ENCODE measurements at places on chromosomes 5 and 9.

DNA sequence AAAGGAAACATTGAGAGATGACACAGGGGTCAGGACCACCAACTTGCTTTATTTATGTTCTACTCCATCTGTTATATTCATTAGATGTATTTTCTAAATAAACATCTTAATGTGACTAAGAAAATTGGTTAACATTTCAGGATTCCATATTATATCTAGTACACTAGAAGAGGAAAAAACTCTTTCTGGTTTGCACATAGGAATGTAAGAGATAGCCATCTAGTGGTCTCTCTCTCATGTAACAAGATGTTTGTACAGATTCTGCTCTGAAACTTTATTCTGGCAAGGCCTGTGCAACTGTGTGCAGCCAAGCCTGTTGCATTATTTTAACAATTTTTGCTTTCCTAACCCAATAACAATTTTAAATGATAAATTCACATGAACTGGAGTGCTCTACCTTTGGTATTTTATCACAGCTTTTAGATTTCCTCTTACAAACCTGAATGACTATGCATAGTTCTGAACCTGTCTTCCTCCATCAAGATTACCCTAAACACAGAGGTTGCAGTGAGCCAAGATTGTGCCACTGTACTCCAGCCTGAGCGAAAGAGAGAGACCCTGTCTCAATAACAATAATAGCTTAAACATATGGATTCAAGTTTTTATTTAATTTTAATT, 148.2 kb downstream of the GIN1 start:
- no peak for DNase-seq

GRCh38 chr5:44372028-44372427, 17.2 kb downstream of the FGF10 start:
- DNase-seq, result no peak

DNA sequence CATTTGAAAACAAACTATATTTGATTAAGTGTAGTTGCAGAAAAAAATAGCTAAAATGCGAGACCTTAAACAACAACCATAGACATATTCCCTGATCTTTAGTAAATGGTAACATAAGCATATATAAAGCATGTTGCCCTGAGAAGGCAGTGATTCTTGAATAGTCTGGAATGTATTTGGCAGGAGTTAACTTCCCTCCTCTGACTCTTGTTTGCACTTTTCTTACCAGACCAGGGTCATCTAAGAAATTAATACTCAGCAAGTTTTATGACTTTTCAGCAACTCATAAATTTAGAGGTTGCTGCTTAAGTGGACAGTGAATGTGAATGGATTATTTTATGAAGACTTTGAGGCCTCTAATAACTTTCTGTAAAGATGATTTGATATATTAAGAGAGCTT, 55.3 kb upstream of the NUDT12 start:
- no peak for DNase-seq

DNA sequence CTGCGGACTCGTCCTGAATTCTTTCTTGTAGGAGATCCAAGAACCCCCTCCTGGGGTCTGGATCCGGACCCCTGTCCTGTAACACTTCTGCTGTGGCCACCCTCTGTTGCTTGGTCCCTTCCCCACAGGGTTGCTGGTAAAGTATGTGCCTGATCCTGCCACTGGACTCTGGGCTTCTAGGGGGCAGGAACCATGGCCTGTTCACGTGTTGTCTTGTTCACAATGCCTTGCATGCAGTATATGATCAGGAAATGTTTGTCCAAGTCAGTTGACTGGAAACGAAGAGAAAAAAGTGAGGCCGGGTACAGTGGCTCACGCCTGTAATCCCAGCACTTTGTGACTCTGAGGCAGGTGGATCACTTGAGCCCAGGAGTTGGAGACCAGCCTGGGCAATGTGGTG, 139.3 kb upstream of the ALDH1B1 start:
- no peak for DNase-seq

Measured in activated naive CD4-positive, alpha-beta T cell treated with anti-CD3 and anti-CD28 coated beads, Interleukin-2, amount 50 U/mL, for 16 hours (primary cell).